ENCODE measurements at places on chromosomes 2 and 18.
A peak's percentile ranks its signal among the peaks of the same experiment; 100 is the strongest.

DNA sequence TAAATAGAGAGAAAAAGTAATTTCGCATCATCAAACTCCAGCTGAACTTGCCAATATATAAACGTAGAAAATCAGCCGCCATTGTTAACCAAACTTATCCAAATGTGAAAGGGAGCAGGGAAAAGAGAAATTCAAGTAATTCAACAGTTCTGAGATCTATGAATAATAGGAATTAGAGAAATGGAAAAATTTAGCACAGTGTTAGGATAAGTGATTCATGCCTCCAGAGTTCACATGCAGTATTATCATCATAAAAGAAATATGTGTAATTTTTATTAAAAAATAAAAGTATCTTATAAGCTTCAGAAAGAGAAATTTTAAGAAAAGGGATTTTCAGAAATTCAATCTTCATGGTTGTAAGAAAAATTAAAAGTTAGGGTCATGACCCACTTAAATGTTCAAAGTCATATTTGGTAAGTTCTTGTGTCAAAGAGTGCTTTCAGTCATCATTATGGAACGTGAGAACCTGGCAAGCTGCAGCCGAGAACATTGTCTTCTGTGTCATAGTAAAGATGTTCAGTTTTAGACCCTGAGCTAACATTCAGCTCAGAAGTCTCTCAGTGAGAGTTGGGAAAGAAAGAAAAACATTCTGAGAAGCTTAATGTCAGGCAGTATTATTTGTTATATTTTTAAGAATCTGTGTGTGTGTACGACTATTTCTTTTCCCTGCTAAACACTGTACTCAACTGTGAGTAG, 414.3 kb upstream of the RGPD4 start:
- DNase-seq, result no peak

DNA sequence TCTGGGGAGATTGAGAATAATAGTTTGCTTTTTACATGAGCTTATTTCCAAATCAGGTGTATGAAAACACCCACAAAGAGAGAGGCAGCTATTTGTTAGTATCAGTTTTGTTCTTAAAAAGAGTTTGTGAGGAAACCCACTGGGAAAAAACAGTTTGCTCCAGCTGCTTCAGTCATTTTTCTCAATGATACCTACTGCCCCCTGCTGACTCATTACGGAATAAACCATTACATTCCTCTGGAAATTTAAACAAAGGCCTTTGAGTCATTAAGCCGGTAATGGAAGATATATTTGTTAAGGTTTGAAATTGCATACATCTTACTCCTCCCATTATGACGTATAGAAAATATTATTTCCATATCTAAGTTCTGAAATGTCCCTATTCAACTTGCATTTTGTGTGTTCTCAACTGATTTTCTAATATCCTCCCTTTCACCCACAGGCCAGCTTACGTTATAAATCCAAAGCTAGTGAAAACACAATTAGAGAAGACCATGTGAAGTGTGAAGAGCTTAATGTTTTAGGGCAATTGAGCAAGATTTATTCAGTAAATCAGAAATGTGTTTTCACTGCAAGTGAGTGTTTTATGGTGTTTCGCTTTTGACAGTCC, 761.6 kb downstream of the DSC3 start:
- peak; percentile 48 for DNase-seq

GRCh38 chr2:57452634-57453033, 594.0 kb upstream of the VRK2 start:
- no peak for DNase-seq

- DNase-seq, result peak; percentile 25
These were observed 2005.9 kb upstream of the CELF4 start for GRCh38 chr18:39571511-39571910.

- no peak for DNase-seq
These were observed 9.7 kb upstream of the IL1RN start for GRCh38 chr2:113117541-113118262.

GRCh38 chr2:111121828-111122630, 1.3 kb downstream of the BCL2L11 start:
- DNase-seq, result no peak

GRCh38 chr18:79962311-79962710, 2.1 kb upstream of the HSBP1L1 start:
- no peak for DNase-seq

GRCh38 chr18:3792711-3793110, 342.7 kb downstream of the TGIF1 start:
- no peak for DNase-seq

GRCh38 chr2:43018179-43019024, 208.0 kb downstream of the ZFP36L2 start:
- no peak for DNase-seq

DNA sequence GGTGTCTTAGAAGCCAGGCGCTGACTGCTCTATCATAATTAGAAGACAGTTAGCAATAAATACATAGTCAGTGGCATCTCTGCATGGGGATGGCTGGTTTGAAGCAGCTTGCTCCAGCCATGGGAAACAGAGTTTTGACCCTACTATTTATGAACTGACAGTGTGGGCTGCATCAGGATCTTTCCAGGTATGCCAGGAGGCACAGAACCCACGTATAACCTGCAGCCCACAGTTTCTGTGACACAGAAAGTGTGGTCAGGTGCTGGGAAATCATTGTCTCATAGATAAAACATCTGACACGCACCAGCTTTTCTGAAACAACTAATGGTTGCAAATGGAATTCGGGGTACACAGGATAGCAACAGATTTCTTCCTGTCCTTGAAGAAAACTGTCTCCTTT, 34.7 kb downstream of the INPP4A start:
- DNase-seq, result no peak

GRCh38 chr18:55863876-55864275, 275.9 kb upstream of the TCF4 start:
- DNase-seq, result no peak

DNA sequence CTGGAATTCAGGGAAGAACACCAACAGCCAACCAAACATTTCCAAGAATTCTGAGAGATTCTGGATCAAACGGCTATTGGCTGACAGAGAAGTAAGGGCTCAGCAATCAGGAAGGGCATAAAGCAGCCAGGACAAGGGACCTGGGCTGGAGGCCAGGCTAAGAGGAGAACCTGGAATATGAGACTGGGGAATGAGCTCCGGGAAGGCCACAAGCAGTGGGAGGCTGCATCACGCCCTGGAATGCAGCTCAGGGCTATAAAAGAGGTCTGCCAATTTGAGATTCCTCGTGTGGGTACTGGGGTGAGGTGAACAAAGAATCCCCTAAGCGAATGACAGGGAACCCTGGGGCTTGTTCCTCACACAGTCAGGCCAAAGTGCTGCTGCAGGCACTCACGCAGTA, 60.4 kb downstream of the ANO7 start:
- DNase-seq, result no peak

- no peak for DNase-seq
These were observed 35.5 kb downstream of the RPRD1A start for GRCh38 chr18:36031903-36032302.

DNA sequence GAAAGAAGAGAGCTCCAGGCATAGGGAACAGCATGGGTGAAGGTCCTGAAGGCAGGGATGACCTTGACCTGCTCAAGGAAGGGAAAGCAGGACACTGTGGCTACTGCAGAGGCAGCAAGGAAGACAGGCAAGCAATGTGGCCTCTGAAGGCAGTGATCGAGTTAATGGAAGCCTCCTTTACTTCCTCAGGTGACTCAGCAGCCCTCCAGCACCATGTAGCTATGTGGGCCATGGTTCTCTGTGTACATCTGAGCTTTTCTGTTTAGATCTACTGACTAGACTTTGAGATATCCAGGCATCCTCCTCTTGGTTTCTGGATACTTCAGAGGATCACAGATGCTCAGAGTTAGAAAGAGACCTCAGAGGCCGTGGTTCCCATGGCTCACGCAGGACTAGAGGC, 107.3 kb upstream of the PID1 start:
- no peak for DNase-seq

GRCh38 chr2:44833171-44834069, 108.1 kb upstream of the SIX3 start:
- DNase-seq, result no peak

GRCh38 chr18:12890964-12891363, 6.9 kb upstream of the PTPN2 start:
- DNase-seq, result no peak

GRCh38 chr18:39773646-39774045, 2181.4 kb upstream of the PIK3C3 start:
- DNase-seq, result no peak

- DNase-seq, result no peak
These were observed 89.3 kb upstream of the CELF4 start for GRCh38 chr18:37654731-37655369.

GRCh38 chr2:33581872-33582271, 17.2 kb downstream of the FAM98A start:
- DNase-seq, result no peak

- no peak for DNase-seq
These were observed 11.3 kb upstream of the PXDN start for GRCh38 chr2:1755436-1756191.

- no peak for DNase-seq
These were observed 95.9 kb downstream of the ACTR3 start for GRCh38 chr2:113985554-113986397.

- no peak for DNase-seq
These were observed 84.3 kb downstream of the RIT2 start for GRCh38 chr18:43031169-43031568.

GRCh38 chr2:195331129-195331528, 325.9 kb upstream of the SLC39A10 start:
- no peak for DNase-seq

DNA sequence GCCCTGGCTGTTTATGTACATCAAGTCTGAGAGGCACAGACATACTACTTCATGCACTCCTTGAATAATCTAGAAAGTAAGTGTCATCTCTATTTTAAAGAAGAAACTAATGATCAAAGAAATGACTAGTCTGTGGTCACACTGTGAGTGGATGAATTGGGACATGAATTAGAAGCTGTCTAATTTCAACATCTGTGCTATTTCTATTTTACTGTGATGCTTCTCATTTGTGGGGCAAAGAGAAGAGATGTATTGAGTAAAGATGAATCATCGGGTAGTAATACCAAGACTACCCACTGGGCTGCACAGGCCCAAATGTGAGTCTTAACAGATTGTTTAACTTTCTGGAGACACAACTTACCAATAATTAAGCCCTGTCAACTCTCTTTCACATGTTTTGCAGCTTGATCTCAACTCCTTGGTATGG, 42.4 kb upstream of the MTIF2 start:
- DNase-seq, result no peak

DNA sequence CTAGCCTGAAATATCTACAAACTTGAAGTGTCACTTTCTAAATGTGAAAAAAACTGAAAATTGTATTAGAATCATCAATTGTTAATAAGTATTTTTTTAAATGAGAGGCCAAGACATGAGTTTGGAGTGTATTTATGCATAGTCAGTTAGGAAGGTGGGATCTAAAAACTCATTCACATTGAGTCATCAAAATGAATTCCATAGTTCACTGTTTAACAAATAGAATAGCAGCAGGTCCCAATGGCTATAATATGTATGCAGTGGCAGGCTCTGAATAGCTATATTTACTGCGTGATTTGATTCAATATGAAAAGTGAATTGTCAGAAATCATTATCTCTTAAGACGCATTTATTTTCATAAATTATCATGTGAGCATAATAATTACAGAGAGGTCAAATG, 256.1 kb downstream of the ZNF385B start:
- no peak for DNase-seq

GRCh38 chr2:152890736-152891135, 172.3 kb downstream of the ARL6IP6 start:
- no peak for DNase-seq

DNA sequence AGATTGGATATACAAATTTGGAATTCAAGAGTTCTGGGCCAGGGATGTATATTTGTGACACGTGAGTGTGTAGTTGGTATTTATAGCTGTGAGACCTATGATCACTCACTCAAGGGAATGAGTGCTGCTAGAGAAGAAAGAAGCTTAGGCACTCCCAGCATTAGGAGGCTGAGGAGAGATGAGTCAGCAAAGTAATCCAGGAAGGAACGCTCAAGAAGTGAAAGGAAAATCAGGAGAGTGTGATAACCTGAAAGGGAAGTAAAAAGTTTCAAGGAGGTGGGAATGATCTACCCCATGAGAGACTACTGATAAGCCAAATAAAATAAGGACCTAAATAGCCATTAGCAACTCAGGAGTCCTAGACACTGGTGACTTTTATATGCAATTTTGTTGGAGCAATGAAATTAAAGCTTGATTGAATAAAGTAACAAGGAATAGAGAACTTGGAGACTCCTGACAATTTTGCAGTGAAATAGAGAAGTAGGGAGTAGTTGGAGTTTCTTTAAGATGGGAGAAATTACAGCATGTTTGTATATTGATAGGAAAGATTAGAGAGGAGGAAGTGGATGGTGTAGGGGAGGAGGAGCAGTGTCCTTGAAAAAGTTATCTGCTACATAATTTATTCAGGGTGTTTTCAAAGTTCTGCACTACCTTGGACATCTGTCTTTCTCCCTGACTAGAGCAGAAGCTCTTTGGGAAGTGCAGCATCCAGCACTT, 89.9 kb downstream of the UBE2E3 start:
- no peak for DNase-seq

DNA sequence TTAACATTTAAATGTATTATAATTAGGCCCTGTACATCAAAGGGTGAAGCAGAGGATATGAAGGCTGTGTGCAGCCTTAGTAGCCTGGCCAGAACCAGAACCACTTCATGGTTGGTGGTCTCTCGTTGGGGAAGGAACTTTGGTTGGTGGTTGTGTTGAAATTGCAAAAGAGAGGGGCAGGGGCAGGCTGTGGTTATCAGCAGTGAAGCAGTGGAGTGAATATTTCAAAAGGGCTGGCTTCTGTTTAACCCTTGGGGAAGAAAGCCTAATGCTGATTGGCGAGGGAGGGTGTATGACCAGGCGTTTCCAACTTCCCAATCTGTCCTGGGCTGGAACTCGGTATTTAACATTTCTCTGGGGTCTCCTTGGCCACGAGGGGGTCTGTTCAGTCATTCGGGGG, 51.2 kb upstream of the LYPD6B start:
- no peak for DNase-seq

DNA sequence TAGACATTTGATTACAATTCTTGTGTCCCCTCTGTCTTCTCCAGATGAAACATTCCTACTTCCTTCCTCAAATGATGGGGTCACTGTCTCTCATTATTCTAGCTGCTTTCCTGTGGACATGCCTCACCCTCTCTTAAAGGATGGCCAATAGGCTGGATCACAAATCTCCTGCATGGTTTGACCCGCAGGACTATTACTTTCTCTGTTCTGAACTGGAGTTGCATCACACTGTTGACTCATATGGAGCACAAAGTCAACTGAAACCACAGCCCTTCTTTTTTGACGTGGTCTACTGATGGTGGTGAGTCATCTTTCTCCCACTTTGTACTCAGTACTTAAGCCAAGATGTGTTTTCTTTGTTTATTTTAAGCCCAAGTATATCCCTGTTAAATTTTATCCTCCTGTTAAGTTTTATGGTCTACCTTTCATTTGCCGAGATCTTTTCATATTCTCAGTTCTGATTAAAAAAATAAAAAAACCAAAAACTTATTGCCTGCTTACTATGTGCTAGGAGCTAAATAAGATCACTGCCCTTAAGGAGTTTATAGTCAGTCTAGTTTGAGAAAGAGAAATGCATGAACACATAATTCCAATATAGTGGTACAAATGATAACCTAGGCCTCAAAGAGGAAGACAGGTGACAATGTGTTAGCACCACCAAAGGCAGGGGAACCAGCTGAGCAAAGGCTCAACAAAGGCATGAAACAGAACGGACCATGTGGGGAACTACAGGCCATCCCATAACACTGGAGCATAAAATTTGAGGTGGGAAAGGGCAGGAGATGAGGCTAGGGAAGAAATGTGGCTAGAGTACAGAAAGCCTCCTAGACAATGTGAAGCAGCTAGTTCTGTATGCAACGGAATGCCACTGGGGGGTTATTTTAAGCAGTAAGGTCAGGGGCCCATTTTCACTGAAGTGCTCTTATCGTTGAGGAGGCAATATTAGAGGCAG, 67.6 kb upstream of the ZFP36L2 start:
- no peak for DNase-seq

Data from iPS DF 6.9 (cell line).